ENCODE measurements at places on chromosomes 16 and 17.

GRCh38 chr16:75282466-75283281 lies 31.2 kb upstream of the BCAR1 start:
- no peak for DNase-seq

DNA sequence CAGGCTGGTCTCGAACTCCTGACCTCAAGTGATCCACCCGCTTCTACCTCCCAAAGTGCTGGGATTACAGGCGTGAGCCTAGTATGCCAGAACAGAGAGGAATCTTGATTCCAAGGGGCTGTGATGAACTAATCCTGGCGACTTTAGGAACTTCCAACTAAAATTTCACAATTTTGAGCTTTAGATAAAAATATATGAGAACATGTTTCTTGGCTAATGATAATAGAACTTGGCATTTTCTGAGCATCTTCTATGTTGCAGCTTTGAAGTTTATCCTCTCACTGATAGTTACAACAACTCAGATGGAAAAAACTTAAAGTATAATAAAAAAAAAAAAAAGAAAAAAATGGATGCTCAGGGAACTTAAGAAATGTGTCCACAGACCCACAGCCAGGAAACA lies 69.8 kb upstream of the WSCD1 start:
- DNase-seq = no peak

DNA sequence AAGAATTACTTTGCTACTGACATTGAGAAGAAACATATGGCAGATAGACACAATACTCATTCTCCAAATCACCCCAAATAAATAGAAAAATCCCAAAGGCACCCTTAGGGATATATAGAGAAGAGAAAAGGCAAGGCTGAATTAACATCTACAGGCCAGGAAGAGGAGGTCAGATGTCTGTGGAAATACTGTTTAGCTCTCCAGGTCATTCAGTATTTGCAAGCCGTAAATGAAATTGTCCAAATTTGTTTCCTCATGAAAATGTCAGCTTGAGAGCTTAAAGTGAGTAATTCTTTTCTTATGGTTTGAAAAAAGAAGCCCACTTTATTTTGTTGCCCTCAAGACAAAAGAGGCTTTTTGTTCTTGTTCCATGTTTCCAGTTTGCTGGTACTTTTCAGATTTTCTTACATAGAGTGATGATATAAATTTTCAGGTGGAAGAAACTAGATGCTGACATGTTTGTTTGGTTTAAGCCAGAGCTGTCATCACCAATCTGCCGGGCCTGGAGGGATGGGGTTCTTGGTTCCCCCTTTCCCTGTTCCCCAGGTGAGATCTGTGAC lies 189.0 kb downstream of the MAP2K4 start:
- DNase-seq = no peak

- DNase-seq = no peak
Measured at GRCh38 chr17:79258843-79259242, 184.2 kb downstream of the ENGASE start.

DNA sequence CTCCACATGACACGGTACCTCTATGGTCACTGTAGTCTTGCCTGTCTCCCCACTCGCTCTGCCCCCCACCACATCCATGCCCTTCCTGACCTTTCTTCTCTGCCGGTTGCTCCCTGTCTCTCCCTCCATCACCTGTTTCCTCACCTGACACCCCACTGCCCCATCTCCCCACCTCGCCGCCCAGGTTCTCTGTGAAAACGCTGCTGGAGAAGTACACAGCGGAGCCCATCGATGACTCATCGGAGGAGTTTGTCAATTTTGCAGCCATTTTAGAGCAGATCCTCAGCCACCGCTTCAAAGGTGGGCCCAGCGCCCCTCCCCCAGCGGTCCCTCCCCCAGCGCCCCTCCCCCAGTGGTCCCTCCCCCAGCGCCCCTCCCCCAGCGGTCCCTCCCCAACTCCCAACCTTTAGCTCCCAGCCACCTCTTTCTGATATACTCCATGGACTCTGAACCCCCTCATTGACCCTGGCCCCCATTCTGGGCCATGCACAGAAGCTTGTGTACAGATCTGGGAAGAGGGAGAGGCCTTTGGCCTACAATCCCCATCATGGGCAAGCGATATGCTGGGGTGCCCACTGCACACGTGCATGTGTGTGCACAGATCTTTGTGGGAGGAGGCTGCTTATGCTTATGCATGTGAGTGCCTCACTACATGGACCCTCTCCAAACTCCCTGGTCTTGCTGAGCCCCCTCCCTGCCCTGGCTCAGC lies 4.1 kb downstream of the RUNDC3A start:
- DNase-seq = no peak

DNA sequence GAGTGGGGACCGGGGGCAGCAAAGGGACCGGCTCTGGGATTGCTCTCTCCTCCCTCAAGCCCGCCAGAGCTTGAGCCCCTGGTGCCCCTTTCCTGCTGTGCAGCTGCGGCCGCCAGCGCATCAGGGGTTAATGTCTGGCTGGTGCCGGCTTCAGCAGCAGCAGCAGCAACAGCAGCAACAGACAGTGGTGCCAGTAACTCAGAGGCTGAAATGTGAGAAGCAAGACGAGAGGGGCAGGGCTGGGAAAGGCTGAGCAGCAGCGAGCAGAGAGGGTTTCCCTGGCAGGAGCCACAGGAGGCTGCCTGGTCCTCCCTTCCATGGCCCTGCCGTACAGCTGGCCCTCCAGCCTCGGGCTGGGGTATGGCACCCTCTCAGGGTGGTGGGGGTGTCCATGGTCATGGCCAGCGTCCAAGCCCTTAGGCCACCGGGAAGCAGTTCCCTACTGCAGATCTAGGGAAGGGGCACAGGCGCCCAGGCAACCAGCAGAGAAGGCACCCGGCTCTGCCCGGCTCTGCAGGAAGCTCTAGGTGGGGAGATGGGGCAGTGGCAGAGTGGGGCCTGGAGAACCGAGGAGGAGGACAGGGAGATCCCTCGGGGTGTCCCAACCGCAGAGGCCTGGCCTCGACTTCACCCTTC lies 21.1 kb upstream of the TFAP4 start:
- no peak for DNase-seq

Measured in CD4-positive, alpha-beta T cell treated with Interleukin-12 subunit alpha and Interleukin-12 subunit beta, for 1 hour (primary cell).